ENCODE measurements at places on chromosomes 6 and 20. TPM values are rescaled to one million over a fixed set of nuclear protein-coding genes. Genes with fewer than 3 reads are reported as not detected.

The MYMX gene
- total RNA-seq, result not detected

DNA sequence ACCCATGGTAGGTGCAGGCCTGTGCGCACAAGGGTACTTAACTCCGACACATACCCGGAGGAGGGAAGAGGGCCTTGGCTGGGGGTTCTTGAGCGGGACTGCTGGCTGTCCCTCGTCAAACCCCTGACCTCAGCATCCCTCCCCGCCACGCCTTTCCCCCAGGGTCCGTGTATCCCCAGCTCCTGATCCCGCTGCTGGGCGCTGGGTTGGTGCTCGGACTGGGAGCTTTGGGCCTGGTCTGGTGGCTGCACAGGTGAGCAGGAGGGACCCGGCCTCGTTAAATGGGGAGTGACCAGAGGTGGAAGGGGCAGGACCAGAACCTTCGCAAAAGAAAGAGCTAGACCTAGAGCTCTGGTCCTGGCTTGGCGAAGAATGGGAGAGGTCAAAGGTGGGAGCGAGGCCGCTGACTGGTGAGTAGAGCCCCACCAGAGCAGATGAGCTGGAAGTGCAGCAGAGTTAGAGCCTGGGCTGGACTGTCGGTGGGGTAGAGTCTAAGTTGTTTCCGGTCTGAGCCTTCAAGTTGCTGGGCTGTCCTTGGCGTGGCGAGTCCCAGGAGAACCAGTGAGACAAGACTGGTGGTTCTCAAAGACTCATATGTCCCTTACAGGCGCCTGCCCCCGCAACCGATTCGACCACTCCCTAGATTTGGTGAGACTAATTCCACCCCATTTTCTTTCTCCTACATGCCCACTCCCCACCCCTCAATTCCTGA is 963 bp downstream of the MPIG6B start:
- no peak overlapping the region for H3K4me3 ChIP-seq
- no peaks in the 10 kb centered on the region for H3K27me3 ChIP-seq
- no peak overlapping the region for H3K27ac ChIP-seq
- no peak for DNase-seq
- no peaks in the 10 kb centered on the region for H3K36me3 ChIP-seq
- H3K4me1 ChIP-seq, result peaks cover 13% of the 10 kb centered on the region

- no peaks in the 10 kb centered on the region for H3K36me3 ChIP-seq
- no peak for DNase-seq
- no peak overlapping the region for H3K4me3 ChIP-seq
- no peaks in the 10 kb centered on the region for H3K27me3 ChIP-seq
- H3K4me1 ChIP-seq, result no peaks in the 10 kb centered on the region
Observed at GRCh38 chr20:20956513-20956931, 149.6 kb downstream of the LINC00237 start.

DNA sequence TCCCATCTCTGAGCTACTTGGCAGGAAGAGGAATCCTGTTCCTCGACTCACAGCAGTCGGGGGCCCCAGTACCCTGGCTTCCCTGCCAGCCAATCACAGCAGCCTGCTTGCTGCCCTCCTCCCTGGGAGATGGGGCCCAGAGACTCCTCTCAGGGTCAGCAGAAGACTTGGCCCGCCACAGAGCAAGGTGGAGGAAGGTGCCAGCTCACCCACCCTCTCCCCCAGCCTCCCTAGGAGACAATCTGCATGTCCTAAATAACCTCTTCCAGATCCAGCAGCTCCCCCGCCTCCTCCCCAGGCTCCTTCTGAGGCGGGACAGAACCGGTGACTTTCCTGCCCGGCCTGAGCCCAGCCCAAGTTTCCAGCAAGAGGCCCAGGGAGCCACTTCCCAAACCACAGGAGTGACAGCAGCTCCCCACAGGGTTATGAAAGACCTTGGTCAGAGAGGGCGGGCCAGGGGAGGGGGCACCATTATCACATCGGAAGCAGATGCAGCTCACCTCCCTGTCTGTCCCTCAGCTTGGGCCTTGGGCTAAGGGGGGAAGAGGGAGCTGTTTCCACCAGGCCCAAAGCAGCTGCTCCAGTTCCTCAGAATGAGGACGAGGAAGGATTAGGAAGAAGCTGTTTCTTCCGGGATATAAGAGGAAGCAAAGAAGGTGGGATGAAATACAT is 2.3 kb downstream of the CCND3 start:
- H3K36me3 ChIP-seq, result no peaks in the 10 kb centered on the region
- no peaks in the 10 kb centered on the region for H3K27me3 ChIP-seq
- peaks cover 23% of the 10 kb centered on the region for H3K4me1 ChIP-seq
- peak overlapping the region; percentile 90 for H3K27ac ChIP-seq
- peak overlapping the region; percentile 76 for H3K4me3 ChIP-seq

GRCh38 chr6:34316431-34317171 is 67.8 kb upstream of the SMIM29 start:
- no peaks in the 10 kb centered on the region for H3K36me3 ChIP-seq
- no peak overlapping the region for H3K27ac ChIP-seq

DNA sequence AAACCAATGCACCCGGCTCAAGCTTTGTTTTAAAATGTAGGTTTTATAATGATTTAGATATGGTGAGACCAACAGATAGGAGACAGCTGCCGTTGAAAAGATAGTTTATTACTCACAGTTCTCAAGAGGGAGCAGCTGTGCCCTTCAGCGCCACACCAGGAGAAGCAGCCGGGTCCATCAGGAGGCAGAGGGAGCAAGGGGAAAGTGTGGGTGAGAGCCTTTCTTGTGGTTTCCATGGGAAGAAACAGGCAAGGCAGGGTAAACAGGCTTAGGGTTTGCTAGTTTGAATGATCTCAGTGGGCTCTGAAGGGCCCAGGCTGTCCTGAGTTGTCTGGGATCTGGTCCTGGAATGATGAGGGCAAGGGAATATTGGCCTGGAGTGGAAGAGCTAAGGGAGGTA is 117.7 kb upstream of the PLCB4 start:
- no peaks in the 10 kb centered on the region for H3K27me3 ChIP-seq
- no peak overlapping the region for H3K4me3 ChIP-seq
- no peaks in the 10 kb centered on the region for H3K36me3 ChIP-seq
- no peak for DNase-seq
- no peaks in the 10 kb centered on the region for H3K4me1 ChIP-seq
- H3K27ac ChIP-seq, result no peak overlapping the region

The NKX2-2 gene
- 1.4 TPM for total RNA-seq

DNA sequence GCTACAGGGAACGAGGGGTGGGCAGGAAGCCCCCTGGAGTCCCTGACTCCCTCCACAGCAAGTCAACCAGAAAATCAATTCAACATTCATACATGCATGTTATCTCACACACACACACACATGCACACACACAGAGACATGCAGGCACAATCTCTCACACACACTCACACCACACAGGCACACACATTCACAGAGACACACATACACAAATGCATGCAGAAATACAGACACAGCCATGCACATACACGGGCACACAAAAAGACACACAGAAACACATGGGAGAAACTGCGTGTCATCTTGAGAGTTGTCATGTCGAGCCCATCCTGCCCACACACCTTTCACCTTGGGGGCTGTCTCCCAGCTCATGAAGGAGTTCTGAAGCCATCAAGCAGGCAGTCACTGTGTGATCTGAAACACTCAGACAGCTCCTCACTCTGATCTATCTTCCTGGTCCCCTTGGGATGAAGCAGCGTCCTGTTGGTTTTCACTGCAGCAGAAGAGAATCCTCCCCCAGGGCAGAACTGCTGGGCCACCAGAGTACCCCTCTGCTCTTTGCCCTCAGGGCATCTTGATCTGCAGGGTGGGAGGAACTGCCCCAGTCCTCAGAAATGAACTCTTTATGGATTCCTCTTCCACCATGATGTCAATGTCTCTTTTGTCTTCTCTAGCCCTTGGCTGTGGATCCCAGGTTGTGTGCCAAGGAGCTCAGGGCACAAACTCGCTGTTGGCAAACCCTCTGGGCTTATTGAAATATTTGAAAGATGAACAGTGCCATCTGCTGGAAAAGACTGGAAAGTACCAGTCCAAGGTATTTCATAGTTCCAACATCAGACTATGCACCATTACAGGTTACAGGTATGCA is 8.8 kb downstream of the RAET1L start:
- DNase-seq, result peak; percentile 65
- peaks cover 39% of the 10 kb centered on the region for H3K27me3 ChIP-seq
- no peak overlapping the region for H3K4me3 ChIP-seq
- no peak overlapping the region for H3K27ac ChIP-seq

DNA sequence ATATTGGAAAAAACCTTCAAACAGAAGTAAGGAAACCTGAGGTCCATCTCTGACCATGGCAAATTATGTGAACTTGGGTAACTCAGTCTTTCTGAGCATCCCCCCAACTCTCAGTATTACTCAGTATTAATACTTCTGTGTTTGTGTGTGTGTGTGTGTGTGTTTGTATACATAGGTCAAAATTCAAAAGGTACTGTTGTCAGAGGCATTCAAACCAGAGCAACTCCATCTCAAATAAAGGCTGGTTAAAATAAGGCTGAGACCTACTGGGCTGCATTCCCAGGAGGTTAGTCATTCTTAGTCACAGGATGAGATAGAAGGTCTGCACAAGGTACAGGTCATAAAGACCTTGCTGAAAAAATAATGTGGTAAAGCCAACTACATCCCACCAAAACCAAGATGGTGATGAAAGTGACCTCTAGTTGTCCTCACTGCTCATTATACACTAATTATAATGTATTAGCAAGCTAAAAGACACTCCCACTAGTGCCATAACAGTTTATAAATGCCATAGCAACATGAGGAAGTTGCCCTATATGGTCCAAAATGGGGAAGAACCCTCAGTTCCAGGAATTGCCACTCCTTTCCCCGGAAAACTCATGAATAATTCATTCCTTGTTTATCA is 33.3 kb upstream of the SLC22A16 start:
- H3K27me3 ChIP-seq, result no peaks in the 10 kb centered on the region
- DNase-seq, result peak; percentile 28
- no peak overlapping the region for H3K4me3 ChIP-seq
- H3K36me3 ChIP-seq, result no peaks in the 10 kb centered on the region

DNA sequence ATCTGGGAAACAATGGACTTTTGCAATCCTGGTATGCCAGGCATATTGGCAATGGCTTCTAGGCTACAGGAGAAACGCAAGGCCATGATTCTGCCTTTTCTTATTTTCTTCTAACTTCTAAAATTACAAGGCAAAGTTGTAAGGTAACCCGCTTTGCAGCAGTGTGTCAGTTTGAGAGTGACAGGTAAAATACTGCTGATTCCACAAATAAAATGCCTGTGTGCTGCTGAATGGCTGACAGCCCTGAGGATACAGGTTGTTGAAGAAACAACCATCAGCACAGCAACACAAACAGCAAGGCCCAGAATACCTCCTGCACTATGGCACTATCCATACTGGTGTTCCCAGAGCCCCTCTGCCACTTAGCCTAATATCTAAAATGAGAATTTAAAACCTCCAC is 37.1 kb downstream of the SLC17A1 start:
- no peaks in the 10 kb centered on the region for H3K36me3 ChIP-seq
- no peak overlapping the region for H3K4me3 ChIP-seq
- H3K4me1 ChIP-seq, result no peaks in the 10 kb centered on the region

GRCh38 chr6:134422426-134423231 is 104.7 kb upstream of the SGK1 start:
- no peaks in the 10 kb centered on the region for H3K36me3 ChIP-seq
- no peaks in the 10 kb centered on the region for H3K27me3 ChIP-seq
- H3K4me3 ChIP-seq, result no peak overlapping the region

The EMILIN3 gene
- 0.40 TPM for total RNA-seq

GRCh38 chr20:37238426-37238825 is 23.2 kb downstream of the GHRH start:
- no peak overlapping the region for H3K4me3 ChIP-seq
- H3K27ac ChIP-seq, result no peak overlapping the region
- no peaks in the 10 kb centered on the region for H3K4me1 ChIP-seq
- DNase-seq, result no peak

DNA sequence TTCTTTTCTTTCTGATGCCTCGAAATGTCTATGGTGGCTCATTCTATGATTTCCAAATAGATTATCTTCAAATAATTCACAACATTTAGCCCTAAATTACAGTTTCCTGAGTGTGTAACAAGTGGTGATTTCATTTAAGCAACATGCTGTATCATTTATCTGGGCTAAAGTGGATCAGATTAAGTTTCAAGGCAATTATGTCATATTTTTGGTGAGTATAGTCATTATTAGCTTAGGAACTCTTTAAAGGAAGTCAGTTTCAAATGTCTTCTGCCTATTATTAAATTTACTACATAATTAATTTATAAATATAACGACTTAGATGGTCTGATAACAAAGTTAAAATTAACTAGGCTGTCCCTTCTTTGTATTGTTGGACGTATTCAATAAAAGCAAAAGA is 847.9 kb upstream of the FLRT3 start:
- H3K4me3 ChIP-seq, result no peak overlapping the region
- no peak overlapping the region for H3K27ac ChIP-seq
- H3K36me3 ChIP-seq, result no peaks in the 10 kb centered on the region
- no peak for DNase-seq
- H3K4me1 ChIP-seq, result no peaks in the 10 kb centered on the region

- peaks cover 10% of the 10 kb centered on the region for H3K27me3 ChIP-seq
- H3K27ac ChIP-seq, result no peak overlapping the region
- H3K4me1 ChIP-seq, result no peaks in the 10 kb centered on the region
Observed at GRCh38 chr6:1363298-1363697, 26.1 kb upstream of the FOXF2 start.

GRCh38 chr6:11763460-11764249 is 14.9 kb downstream of the ADTRP start:
- H3K27ac ChIP-seq, result no peak overlapping the region
- peaks cover 4% of the 10 kb centered on the region for H3K4me1 ChIP-seq
- no peaks in the 10 kb centered on the region for H3K36me3 ChIP-seq
- H3K27me3 ChIP-seq, result no peaks in the 10 kb centered on the region
- no peak for DNase-seq
- H3K4me3 ChIP-seq, result no peak overlapping the region

DNA sequence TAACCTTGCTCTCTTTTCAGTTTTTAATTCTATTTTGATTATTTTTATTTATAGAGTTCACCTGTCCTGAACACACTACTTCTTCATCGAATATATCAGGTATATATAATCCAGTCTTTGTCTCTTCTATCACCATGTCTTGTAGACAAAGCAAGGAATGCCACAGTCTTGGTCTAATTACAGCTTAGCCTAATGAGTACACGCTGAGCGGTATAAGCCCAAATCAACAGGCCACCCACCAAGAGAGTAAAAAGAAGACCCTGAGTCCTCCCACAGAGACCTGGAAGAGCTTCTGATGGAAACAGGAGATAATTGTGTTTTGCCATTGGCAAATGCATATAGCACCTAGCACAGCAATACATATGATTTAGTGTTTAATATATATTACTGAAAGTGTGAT is 68.7 kb upstream of the TCF21 start:
- H3K27ac ChIP-seq, result no peak overlapping the region
- H3K27me3 ChIP-seq, result no peaks in the 10 kb centered on the region
- DNase-seq, result no peak
- H3K4me1 ChIP-seq, result no peaks in the 10 kb centered on the region
- H3K36me3 ChIP-seq, result no peaks in the 10 kb centered on the region

- no peak overlapping the region for H3K27ac ChIP-seq
- no peaks in the 10 kb centered on the region for H3K4me1 ChIP-seq
- no peak overlapping the region for H3K4me3 ChIP-seq
- DNase-seq, result no peak
Observed at GRCh38 chr6:29679962-29680361, 990 bp downstream of the ZFP57 start.
